ENCODE measurements at places on chromosomes 6 and 20.

- DNase-seq = no peak
Observed at GRCh38 chr6:121438869-121439268, 3.4 kb downstream of the GJA1 start.

DNA sequence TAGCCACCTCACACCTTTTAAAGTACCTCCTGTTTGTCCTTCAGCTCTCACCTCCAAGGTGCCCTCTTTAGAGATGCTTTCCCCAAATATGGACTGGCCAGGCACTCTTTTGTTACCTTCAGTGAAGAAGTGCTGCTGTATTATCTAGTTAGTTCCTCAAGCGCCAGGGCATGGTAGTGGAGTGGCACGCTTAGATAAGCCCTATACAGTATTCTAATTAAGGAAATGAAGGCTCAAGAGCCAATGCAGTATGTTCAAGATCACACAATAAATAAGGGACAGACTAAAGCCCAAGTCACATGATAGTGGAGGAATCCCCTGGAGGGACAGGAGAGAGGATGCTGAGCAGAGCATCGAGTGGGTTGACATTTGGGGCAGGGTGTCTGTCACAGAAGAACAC, 28.5 kb upstream of the GFOD1 start:
- no peak for DNase-seq

DNA sequence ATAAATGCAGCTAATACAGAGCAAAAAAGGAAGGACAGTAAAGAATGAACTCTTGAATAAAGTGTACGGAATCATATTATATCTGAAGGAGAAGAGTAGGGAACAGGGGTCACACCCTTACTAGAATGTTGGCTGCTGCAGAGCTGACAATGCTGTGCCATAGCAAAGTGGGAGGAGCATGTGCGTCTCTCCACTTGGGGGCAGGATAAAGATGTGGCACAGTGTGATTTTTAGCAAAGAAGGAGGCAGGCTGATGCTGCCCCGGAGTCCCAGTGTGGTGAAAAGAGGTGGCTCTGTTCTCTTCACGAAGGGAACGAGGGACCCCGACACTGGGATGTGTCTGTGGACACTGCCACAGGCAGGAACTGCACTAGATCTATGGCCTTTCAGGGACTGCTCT, 67.5 kb downstream of the INSM1 start:
- no peak for DNase-seq

- DNase-seq = no peak
Observed at GRCh38 chr20:58515233-58516212, at the start of gene APCDD1L. Gene APCDD1L, minus strand, starts transcription at chr20:58515399. Its CDS starts 692 bp downstream, at chr20:58514707.

DNA sequence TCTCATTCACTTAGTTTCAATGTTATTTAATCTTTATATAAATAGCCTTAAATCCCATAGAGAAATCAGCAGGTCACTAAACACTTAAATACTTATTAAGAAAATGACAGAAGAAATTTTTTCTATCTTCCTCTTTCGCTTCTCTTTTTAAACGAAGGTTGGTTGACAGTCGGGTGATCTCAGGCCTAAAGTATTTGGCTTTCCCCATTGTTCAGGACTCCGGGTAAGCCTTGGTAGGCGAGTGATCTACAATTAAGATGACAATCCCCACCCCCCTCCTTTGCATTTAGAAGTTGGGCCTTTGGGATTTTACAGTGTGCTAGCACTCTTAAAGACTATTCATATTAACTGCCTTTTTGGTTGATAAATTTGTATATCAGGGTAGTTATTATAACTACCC, 19.7 kb upstream of the UTRN start:
- no peak for DNase-seq

GRCh38 chr6:85459224-85459901, 9.5 kb downstream of the NT5E start:
- no peak for DNase-seq

DNA sequence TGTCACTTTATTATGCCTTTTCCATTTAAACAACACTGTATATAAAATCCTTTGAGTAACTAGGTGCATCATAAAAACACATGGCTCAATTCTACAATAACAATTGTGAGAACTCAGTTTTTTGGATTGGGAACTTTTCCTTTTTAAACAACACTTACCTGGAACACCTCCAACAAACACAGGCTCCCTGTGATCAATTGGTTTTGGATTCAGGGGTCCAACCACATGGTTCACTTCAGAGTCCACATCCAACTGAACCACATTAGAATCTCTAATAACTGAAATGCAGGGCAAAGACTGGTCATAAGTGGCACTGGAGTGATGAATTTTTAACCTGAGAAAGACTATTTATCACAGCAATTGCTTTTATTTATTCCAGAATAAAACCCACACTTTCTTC, 26.5 kb downstream of the FAM229B start:
- DNase-seq = no peak

DNA sequence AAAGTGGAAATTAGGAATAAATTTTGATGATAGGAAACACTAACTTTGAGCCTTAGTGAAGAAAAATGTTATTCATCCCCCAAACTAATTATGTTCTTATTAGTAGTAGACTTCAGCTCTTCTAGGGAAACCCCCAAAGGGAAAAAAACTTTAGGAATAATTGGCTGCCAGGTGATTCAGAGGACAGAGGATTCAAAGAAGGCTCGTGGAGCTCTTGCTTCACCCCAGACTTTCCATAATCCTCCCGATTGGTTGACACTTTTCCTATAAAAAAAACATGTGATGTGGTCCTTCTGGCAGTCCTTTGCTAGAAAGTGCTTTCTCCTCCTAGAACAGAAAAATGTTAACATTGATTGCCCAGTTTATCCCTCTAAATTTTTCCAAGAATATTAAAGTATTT, 5.6 kb upstream of the CCDC170 start:
- no peak for DNase-seq

GRCh38 chr20:46362921-46363867, 43.2 kb downstream of the ELMO2 start:
- DNase-seq = no peak

- DNase-seq = no peak
Observed at GRCh38 chr6:48036316-48036715, 74.7 kb downstream of the PTCHD4 start.

- no peak for DNase-seq
Observed at GRCh38 chr20:33233129-33233774, 2.5 kb upstream of the BPIFA1 start.

GRCh38 chr20:2815242-2815900, 584 bp downstream of the C20orf141 start:
- no peak for DNase-seq

GRCh38 chr20:33438481-33438880, 5.1 kb downstream of the SNTA1 start:
- DNase-seq = no peak

DNA sequence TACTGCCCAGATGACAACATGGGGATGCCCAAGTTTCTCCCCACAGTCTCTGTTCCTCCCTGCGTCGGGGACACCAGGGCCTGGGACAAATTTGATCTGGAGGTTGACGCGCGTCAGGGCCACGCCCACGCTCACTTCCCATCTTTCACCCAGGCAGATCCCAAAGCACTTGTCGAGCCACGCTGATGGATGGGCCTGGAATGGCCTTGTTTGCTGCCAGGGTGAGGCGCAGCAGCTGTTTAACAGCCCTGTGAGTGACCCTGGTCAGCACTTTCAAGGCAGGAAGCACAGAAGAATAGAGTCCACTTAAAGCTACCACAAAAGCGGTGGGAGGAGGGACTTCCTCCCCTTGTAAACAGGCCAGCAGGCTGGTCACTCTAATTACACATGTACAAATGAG, 324.7 kb upstream of the JARID2 start:
- no peak for DNase-seq

GRCh38 chr6:144417681-144418080, 132.5 kb downstream of the UTRN start:
- DNase-seq = no peak

DNA sequence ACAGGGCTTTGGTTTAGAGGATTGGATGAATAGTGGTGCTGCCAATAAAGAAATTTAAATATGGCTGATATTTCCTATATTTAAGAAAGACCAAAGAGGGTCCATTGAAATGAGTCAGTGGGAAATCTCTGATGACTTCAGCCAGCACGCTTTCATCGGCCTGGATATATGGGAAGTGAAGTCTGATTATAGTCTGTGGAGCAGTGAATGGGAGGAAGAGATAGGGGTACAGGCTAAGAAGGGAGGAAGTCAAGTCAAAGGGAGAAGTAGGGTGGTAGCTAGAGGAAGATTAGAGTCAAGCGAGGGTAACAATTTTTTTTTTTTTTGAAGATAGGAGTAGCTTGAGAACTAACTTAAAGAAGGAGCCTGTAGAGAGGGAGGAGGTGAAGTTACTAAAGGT, 22.7 kb downstream of the SLC16A10 start:
- no peak for DNase-seq

DNA sequence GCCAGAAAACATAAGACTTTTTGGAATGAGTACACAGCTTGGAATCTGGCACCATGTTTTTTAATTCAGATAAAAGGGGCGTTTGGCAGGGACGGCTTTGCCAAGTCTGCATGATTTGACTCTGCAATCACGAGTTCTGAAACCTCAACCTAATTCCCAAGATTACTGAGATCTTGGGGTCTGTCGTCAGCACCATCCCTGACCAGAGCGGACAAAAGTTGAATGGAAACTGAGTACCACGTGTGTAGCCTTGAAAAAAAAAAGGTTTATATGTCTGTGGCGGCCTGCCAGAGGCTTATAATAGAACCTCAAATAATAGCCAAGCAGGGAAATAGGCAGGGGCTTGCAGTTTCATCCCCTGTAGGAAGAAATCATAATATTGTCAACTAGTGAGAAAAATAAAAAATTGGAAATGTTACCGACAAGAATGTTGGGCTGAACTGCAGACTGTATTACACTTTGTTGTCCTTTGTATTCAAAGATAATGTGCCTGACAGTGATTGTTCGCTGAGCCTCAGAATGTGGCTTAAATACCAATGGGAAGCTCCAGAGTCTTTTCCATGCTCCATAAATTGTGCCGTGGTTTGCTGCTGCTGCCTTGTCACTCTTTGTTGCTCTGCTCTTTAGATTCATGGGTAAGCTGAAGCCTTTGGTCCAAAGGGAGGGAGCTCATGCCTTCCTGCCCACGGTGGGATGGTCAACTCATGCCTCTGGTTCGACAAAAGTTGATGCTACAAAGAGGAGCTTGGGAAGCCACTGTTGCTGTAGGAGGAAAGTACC, 118.8 kb upstream of the ARID1B start:
- no peak for DNase-seq

GRCh38 chr6:13375360-13375878, 47.1 kb upstream of the TBC1D7 start:
- no peak for DNase-seq

- DNase-seq = no peak
Observed at GRCh38 chr20:44811150-44811685, 872 bp upstream of the RIMS4 start.

DNA sequence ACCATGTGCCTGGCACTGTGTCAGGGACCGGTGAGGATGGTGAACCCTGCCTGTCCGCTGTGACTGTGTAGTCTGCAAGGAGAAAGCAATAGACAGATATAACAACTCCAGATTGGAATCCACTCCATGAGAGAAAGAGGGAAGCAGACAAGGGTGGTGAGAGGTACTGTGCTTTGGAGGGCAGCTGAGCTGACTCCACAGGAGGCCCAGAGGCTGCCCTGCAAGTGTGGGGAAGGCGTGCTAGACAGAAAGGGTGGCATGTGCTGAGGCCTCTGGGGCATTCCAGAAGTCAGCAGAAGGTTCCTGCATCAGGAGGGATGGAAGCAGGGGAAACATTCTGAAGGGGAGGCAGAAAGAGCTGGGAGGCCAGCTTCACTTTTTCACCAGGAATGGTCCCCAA, 39.3 kb upstream of the APCDD1L start:
- no peak for DNase-seq

GRCh38 chr6:48766349-48766748, 655.4 kb upstream of the PTCHD4 start:
- DNase-seq = no peak

DNA sequence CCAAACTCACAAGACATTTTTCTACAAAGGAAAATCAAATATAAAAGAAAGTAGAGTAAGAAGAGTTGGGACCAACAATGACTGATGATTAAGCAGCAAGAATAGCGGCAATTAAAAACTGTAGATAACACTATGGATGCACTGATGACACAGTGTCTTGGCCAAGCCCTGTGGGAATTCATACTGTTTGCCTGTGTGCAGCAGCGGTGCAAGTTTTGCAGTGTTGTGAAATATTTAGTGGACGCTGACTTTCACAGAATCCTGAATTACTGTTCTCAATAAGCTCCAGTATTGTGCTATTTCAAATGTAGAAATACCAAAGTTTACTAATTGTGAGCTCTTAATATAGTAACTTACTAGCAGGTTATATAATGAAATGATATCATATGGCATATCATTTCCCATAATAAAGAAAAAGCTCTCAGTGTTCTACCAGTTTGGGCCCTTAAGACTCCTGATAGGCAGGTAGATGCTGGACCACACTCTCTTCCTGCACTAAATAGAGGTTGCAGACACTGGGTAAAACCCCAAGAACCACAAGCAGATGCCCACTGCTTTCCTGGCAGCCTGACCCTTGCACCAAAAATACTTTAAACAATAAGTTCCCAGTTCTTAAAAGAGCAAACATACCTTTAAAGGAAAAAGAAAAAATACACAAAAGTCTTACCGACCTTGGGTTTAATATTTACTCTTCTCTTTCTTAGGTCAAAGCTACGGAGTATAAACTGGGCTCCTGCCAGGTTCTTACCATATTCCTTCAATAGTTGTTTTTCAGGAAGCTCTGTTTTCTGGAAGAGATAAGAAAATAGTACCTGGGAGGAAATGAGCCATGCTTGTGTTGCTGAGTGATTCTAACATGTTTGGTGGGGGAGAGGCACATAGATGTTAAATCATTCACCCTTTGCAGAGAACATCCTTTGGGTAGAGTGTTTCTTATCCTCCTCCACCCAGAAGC, 41.6 kb downstream of the ANKEF1 start:
- DNase-seq = peak; percentile 93
